WERI-Rb-1 (cell line): ENCODE measurements at places on chromosomes 16 and 17.

DNA sequence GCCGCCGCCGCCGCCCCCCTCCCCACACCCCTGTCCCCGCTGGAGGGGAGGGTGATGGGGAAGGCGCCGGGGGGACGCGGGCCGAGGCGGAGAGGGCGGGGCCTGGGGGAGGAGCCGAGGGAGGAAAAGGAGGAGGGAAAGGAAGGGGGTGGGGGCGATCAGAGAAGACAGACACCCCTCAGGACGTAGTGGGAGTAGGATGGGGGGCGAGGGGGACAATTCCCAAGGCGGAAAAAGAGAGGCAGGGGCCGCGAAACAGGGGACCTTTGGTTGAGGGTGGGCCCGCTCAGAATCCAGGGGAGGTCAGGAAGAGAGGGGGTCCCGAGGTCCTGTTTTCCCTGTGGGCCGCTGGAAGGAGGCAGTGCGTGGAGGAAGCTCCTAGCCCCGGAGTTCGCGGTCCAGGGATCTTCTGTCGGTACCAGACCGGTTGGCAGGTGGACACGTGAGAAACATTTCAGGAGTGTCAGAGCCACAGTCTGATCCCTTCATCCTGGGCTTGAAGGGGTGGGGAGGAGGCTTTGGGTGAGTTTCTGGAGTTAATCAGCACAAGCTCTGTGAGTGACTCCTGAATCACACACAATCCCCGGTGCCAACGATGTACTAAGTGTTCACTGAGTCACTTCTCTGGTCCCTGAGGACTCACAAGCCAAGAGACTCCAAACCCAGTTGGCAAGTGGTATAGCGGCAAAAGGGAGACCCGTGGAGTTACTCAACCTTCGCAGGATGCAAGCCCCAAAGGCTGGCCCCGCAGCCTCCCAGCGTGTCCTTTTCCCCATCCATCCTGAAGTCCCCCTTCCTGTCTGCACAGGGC is at the start of gene XYLT1:
TSS of gene XYLT1 (minus strand) at position 53 of the 811 bp plus-strand sequence. CDS start 164 bp downstream, outside the sequence.
- DNase-seq, result peak; percentile 61

DNA sequence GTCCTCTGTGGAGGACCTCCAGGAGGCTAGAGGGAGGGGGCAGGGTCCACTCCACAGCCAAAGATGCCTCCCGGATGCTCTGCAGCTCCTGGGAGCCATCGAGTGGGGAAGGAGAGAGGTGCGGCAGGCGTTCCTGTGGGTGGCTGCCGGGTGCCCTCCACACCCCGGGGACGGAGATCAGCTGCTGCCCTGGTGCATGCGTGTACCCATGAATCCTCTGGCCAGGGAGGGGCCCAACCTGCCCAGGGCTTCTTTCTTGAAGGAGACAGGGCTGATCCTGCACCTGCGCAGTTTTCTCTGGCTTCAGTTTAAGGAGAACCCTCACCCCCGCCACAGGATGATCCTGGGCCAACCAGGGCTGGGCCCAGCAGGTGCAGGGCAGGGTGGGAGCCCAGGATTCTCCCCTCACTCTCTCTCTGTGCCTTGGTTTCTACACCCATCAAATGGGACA is 33.5 kb upstream of the DOC2B start:
- peak; percentile 23 for DNase-seq

GRCh38 chr17:55343900-55344513 is 77.6 kb downstream of the MMD start:
- DNase-seq, result no peak

GRCh38 chr17:6104956-6105648 is 34.9 kb downstream of the WSCD1 start:
- peak; percentile 0 for DNase-seq

- peak; percentile 70 for DNase-seq
Observed at GRCh38 chr16:77663711-77664110, 58.6 kb upstream of the NUDT7 start.

- DNase-seq, result no peak
Observed at GRCh38 chr16:12899529-12900143, 1.8 kb upstream of the SHISA9 start.

DNA sequence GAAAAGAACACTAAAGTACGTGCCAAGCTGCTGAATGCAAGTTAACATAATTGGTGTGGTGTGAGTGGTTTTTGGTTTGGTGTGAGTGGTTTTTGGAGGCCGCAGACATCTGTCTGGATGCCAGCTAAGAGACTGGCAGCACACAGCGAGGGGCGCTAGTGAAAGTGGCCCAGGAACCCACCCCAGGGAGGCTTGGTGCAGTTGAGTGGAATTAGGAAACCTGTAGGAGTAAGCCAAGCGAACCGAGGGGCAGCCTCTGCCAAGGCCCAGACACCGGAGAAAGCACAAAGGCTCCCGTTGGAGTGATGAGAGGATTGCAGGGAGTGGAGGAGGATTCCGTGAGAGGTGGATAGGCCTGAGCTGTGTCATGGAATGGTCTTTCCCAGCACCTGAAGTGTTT is 24.6 kb upstream of the SLC5A11 start:
- no peak for DNase-seq

DNA sequence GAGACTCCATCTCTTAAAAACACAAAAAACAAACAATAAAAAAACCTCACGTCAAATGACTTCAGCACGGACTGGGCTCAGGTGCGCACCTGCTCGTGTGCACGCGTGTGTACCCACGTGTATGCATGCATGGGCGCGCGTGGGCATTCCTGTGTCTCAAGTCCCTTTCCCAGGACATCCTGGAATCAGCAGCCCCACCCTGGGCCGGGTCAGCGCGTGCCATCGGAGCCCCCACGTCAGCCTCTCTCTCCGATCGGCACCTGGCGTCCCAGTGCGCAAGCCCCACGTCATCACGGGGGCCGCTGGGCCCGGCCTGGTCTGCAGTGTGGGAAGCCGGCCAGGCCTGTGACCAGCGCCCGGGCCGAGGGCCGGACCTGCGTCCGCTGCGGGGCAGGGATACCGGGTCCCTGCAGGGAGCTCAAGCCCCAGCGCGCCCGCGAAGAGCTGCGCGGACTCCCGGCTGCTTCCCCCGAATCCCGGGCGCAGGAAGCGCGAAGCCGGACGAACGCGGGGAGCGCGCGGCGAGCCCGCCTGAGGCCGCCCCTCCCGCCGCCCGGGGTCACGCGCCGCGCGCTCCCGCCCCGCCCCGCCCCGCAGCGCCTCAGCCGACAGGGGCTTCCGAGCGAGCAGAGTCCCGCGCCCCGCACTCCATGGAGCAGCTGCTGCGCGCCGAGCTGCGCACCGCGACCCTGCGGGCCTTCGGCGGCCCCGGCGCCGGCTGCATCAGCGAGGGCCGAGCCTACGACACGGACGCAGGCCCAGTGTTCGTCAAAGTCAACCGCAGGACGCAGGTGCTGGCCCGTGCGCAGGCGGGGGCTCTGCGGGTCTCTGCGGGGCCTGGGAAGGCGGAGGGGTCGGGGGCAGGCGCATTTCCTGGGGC is at the start of gene FN3K:
TSS of gene FN3K (plus strand) at position 629 of the 880 bp plus-strand sequence. CDS start at position 651, 22 bp downstream.
- peak; percentile 78 for DNase-seq

DNA sequence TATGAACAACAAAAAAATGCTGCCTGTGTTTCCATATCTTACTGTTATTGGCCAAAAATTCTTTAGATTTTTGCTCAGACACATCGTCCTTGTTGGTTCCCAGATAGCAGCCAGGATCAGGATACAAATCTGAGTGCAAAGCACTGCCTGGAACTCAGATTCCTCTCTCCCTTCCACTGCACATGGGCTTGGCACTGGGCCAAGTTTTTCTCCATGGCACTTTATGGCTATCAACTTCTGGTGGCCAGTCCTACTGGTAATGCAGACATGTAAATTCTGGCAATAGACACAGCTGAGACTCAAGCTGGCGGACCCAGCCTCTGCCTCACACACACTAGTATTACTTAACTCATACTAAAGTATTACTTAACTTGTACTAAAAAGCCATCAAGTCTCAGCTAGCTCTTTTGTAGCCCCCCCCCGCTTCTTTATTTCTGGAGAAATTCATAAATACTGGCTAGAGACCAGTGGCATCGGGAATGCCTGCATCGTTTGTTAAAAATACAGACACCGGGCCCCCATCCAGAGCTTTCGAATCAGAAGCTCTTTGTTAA is 181.2 kb upstream of the COX10 start:
- no peak for DNase-seq

GRCh38 chr17:38401459-38401858 is 26.8 kb upstream of the ARHGAP23 start:
- DNase-seq, result no peak

DNA sequence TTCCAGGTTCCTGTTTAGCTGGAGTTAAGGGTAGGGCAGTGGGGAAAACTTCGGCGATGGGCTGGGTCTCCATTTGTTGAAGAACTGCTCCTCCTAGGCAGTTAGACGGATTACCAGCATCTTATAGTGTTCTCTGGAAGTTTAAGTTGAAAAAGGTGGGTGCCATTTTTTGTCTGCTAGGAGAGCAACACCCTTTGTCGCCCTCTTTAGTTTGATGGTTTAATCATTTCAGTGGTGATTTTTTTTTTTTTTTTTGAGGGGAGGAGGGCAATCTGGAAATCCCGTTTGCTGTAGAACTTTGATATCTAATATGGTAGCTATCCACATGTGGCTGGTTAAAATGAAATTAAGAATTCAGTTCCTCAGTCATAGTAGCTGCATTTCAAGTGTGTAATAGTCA is 4.1 kb downstream of the UBFD1 start:
- no peak for DNase-seq

- no peak for DNase-seq
Observed at GRCh38 chr17:33267271-33267790, 25.8 kb downstream of the ASIC2 start.

DNA sequence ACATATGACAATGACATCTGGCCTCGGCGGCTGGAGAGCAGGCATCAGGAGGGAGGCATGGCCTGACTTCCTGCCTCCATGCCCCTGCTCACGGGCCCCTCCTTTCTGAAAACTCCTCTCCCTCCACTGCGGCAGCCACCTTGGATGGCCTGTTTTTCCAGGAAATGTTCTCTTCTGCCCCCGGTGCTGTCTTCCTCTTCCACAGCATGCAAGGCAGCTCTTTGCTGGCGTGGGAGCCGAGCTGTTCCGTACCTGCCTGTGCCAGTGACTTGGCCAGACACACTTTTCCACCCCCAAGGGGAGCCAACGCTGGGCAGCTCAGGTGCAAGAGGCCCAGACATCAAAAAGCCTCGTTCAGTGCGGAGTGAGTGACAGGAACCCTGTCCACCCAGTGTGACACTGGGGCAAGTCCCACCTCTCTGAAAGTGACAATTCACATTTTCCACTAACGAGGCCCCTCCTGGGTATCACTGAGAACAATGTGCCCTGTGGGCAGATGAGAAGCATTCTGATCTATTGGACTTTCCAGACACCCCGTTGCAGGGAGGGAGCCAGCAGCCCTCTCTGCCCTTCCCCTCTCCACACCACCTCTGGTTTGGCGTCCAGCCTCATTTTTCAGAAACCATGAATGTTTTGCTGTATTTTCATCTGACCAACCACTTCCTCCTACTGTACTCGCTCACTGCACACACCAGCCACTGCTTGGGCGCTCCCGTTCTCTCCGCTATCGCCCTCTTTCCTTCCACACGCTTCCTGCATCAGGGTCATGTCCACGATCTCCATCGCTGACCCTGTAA is 31.2 kb downstream of the NSMCE1 start:
- peak; percentile 39 for DNase-seq

GRCh38 chr17:48835971-48836370 is 5.1 kb downstream of the CALCOCO2 start:
- no peak for DNase-seq

DNA sequence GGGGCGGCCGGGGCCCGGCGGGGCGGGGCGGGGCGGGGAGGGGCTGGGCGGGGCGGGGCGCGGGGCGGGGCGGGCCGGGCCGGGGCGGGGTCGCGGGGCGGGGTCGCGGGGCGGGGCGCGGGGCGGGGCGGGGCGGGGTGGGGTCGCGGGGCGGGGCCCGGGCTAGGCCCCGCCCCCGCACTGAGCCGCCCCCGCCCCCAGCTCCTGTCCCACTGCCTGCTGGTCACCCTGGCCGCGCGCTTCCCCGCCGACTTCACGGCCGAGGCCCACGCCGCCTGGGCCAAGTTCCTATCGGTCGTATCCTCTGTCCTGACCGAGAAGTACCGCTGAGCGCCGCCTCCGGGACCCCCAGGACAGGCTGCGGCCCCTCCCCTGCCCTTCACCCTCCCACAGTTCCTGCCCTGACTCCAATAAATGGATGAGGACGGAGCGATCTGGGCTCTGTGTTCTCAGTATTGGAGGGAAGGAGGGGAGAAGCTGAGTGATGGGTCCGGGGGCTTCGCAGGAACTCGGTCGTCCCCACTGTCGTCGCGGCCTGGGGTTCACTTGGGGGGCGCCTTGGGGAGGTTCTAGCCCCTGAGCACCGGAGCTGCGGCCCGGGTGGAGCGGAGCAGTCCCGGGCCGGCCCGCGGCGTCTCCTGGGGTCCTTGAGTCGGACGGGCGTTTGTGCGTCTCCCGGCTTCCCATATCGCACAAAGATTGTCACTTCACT is 795 bp upstream of the HBM start:
- DNase-seq, result no peak

GRCh38 chr17:2931876-2932275 is 131.5 kb downstream of the OR1D5 start:
- peak; percentile 69 for DNase-seq

DNA sequence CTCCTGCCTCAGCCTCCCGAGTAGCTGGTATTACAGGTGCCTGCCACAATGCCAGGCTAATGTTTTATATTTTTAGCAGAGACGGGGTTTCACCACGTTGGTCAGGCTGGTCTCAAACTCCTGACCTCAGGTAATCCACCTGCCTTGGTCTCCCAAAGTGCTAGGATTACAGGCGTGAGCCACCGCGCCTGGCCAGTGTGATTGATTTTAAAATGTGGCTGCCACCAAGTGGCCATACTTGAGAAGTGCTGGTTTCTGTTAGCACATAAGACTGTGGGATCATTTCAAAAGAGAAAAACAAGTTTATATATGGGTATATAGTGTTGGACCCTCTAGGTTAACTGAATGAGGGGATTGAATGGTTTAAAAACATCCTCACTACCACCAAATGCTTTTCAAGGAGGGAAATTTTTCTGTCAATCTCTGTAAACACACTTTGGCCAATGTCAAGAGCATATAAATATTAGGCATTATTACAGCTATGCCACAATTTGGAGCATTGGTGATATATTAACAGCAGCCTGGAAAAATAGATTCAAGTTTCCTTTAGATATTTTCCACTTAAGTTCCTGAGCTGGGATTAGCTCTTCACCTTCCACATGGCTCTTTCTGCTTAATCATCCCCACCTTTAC is 13.5 kb upstream of the DHRS13 start:
- DNase-seq, result peak; percentile 65

DNA sequence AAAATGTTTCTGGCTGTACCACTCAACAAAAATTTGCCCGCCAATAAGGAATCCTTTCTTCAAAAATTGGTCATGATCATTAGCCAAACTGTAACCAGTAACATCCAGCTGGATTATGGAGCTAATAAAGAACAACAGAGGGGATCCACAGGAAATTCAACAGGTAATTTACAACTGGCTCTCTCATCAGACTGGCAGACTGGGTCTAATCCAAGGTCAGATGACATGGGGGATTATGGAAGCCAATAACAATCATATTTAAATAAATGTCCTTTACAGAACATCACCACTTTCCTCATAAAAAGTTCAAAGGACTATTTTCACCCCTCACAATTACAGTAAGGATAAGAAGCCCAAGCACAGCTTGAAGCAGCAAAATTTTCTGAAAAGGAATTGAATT is 66.4 kb downstream of the KANSL1 start:
- no peak for DNase-seq

- no peak for DNase-seq
Observed at GRCh38 chr17:77873500-77874302, 84.8 kb upstream of the TNRC6C start.
